Endothelial cell (in vitro differentiated cells): ENCODE measurements at places on chromosomes 5 and 9.

DNA sequence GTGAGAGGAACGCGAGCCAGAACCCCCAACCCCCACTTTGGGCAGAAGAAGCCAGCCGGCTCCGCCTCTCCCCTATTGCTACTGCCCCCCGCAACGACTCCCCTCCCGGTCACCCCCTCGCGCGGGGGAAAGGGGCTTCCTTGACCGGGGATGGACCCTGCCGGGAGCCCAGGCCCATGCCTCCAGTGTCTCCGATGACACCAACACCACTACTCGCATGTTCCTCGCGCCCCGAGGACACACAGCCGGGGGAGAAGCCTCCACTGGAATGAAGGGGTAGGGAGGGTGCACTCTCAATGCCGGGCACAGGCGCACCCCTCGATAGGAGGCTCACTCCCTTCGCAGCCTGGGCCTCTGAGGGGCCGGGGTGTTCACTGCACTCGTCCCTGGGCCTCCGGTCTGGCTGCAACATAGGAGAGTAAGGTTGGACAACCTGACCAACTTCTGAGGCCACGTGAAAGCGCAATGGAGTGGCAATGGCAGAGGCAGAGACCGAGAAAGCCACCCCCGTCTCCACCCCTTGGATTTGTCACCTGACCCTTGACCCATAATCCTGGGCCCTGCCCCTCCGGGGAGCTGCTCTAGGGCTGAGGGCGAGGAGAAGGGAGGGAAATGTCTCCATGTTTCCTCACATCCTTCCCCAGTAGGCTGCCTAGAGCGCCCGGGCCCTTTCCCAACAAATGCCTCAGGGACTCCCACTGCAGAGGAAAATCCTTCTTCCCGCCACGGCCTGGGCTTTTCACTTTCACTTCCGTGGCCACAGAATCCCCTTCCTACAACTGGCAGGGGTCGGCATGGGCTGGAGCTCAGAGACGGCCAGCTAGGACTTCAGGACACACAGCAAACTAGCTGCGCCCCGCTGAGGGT, 1.1 kb upstream of the CNTFR start:
- no peak for DNase-seq

DNA sequence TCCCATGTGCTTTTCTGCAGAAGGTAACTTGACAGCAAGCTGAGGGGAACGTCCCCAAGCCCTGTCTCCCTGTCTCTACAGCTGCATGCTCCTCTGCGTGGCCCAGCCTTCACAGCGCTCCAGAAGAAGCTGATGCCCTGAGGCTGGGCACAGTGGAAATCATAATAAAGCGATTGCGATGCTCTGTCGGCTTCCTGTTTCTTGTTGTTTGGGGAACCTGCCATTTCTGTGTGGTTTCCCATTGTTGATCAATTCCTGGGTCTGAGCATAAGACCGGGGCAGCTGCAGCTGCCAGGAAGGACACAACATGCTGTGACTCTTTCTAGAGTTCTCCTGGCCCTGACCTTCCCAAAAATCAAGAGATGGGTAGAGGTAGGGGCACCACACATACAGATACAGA, 7.2 kb upstream of the DNAJB5 start:
- no peak for DNase-seq

GRCh38 chr5:34587355-34588241, 68.5 kb upstream of the RAI14 start:
- no peak for DNase-seq

DNA sequence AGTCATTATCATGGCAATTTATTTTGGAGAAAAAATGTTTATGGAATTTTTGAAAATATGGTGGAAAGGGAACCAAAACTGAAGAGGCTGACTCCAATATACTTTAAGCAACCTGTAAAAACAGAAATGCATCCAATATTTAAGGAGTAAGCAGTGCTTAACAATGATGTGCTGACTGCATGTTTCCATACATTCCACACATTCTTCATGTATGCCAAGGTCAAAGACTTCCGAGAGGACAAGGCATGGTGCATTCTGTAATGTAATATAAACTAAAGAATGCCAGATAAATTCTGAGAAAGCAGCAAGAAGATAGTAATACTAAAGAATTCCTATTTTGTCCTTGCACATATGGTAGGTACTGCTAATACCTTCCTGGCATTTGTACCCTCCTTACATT, 2015.9 kb upstream of the CDH9 start:
- no peak for DNase-seq

- DNase-seq, result no peak
These were observed 39.2 kb upstream of the PDE8B start for GRCh38 chr5:77171141-77171910.

DNA sequence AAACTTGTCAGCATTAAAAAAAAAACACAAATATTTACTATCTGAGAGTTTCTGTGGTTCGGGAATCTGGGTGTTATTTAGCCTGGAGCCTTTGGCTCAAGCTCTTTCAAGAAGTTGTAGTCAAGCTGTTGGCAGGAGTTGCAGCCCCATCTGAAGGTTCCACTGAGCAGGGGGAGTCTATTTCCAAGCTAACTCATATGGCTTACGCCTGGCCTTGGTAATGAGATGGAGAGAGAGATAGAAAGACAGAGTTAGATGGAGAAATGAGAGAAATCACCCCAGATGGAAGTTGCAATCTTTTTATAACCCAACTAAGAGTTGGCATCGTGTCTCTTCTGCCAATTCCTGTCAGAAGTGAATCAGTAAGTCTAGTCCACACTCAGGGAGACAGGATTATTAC, 1075.2 kb upstream of the SEMA6A start:
- no peak for DNase-seq

DNA sequence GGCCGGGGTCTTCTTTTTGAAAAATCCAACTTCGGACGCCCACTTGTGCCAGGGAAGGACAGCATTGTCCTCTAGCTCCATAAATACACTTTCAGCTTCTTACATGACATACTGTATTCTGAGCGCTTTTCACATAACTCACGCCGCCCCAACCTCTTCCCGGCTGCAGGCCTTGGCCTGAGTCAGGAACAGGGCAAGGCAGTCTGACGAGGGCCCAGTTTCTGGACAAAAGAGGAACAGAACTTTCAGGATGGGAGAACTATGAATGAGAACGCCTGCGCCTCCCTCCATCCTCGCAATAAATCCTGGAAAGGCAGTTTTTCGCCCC, 650 bp downstream of the DCTN4 start:
- no peak for DNase-seq

DNA sequence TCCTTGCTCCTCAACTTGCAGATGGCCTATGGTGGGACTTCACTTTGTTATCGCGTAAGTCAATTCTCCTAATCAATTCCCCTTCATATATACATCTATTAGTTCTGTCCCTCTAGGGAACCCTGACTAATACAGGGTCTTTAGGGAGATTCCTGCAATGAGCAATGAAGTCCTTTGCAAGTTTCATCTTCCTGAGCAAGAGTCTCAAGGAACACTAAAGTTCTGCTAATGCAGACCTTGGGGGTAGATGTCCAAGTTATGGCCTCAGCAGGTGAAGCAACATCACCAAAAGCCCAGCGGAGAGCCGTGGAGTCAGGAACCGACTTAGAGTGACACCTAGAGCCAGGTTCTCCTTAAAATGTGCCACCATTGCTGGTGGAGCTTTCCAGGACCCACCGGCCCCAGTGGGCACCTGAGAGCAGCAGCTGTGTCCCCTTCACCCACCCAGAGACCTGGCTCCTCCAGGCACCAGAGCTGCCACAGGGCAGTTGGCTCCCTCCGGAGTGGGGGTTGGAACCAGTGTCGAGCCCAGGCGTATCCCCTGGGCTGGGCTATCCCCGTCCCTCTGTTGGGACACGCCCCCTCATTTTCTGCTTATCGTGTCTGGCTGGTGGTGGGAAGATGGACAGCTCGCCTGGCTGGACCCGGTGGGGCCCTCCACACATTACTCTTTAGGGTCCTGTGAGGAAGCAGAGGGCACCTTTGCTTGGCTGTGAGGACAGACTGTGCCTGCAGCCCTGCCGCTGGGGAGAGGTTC, 10.9 kb upstream of the FCN1 start:
- DNase-seq, result no peak
